ENCODE measurements at places on chromosomes 2 and 18.

- no peak for DNase-seq
Measured at GRCh38 chr18:75115514-75115913, 93.4 kb downstream of the PTGR3 start.

DNA sequence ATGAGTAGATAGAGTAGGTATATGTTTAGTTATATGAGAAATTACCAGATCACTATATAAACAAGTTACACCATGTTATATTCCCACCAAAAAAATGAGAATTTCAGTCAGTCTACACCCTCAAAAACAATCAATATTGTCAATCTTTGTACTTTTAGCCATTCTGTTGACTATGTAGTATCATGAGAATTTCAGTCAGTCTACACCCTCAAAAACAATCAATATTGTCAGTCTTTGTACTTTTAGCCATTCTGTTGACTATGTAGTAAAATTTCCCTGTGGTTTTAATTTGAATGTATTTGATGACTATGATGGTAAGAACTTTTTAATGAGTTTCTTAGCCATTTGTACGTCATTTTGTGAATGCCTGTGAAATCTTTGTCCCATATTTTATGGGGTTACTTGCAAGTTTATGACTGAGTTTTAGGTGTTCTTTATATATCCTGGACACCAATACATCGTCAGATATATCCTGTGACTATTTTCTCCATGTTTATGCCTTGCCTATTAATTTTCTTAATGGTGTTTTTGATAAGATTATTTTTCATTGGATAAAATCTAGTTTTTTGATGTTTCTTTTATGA is 528.4 kb upstream of the SPHKAP start:
- no peak for DNase-seq

- no peak for DNase-seq
Measured at GRCh38 chr2:110860630-110861029, 128.3 kb downstream of the ACOXL start.

GRCh38 chr18:1513519-1513918 is 608.8 kb downstream of the ADCYAP1 start:
- DNase-seq: no peak

DNA sequence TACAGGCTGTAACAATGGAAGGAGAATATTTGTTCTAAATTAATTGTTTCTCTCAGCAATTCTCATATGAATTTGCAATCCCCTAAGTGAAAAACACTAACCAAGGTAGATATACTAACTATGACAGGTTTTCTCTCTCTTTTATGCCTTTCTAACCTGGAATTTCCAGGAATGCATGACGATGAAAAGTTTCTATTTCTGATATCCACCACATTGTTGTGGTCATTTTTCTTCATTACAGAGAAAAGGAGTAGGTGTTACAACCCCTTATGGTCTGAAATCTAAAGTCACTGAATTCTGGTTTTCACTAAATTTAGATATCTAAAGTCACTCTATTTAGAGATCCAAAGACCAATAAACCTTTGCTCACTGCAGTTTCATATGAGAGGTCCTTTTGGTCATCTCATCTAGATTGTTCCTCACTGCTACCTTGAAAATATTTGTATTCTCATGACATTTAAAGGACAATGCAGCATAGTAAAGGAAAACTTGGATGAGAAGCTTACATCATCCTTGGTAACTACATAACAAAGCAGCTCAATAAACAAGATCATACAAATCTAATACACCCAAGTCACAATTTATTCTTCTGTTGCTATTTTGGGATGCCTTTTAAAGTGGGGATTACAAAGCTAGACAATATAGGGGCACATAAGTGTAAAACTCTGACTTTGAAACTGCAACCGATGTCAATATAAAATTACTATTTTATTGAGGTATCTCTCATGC is 85.8 kb downstream of the TCF4 start:
- DNase-seq: no peak

GRCh38 chr18:58896734-58897508 is 32.2 kb downstream of the ZNF532 start:
- DNase-seq: no peak

DNA sequence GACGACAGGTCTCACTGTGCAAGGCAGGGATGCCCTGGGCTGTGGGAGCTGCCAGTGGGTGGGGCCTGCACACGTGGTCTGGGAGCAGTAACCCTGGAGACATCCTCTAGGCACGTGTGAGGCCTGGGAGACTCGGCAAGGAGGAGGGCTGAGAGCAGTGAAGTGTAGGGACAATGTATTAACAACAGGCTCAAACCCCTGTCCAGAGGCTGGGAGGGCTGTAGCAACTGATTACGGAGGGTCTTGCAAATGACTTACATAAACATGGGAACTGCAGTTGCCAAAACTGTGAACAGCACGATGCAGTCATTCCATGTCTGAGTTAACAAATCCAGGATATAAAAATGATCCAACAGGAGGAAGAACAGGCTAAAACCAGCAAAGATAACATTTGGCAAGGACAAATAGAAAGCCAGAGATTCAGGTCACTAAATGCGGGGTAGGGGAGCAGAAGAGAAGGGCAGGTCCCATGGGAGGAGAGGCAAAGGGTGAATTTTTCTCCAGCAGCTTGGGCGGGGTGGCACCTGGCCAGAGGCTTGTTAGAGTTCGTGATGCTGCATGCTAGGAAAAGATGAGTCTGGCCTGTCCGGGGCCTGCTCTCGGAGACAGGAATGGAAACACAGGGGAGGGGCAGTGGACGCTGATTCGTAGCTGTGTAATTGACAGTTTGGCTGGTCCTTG is 44.9 kb downstream of the CYP27C1 start:
- DNase-seq: peak; percentile 53

DNA sequence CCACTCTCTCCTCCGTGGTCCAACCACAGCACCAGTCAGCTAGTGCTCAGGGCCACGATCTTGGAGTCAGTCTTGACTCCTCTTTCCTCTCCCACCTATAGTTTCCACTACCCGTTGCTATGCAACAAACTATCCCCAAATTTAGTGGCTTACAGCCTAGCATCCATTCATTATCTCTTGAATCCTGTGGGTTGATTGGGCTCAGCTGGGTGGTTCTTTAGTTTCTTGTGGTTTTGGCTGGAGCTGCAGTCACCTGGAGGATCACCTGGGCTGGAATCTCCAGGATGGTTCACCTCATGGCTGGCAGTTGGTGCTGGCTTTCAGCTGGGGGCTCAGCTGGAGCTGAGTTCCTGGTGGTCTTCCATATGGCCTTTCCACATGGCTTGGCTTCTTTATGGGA is 149.9 kb downstream of the ASB1 start:
- no peak for DNase-seq

- no peak for DNase-seq
Measured at GRCh38 chr2:164568317-164568716, 53.0 kb downstream of the GRB14 start.

DNA sequence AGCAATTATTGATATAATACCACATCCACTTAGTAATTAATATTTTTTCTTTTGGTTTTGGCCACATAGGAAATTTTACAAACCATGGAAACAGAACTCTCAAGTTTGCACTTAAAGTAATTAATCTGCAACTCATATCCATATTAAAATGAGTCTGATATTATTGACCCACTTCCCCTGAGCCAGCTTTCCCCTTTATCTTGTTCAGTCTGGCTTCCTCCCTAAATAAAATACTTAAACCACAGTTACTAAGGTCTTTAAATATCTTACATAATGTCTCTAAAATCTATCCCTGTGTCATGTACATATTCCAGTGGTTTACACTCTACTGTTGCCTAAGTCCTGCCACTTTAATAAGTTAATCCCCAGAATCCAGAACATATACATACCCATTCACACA is 564.9 kb upstream of the FSHR start:
- no peak for DNase-seq

- DNase-seq: no peak
Measured at GRCh38 chr18:76546436-76546835, 51.4 kb upstream of the ZNF516 start.

DNA sequence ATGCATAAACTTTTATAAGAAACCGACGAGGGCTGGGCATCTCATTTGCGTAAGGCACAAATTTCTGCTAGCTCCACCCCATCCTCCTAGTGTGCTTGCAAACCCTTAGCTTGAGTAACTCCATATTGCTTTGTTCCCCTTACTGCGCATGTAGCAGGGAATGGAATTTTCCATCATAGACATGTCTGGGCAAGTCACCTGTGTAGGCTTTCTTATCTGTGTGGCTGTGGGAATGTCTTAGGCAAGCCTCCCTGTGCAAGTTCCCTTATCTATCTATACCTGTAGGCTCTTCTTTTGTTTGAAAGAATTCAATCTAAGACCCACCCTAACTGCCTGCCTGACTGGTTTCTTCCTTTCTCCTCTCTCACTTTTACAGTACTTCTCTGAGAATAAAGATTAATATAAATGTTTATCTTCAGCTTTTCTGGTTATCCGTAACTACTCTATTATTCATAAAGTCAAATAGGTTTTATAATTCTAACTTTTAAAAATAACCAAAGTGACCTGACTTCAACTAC is 217.6 kb upstream of the FIGN start:
- no peak for DNase-seq

GRCh38 chr18:21110713-21111345 is 784 bp downstream of the ROCK1 start:
- DNase-seq: no peak

- DNase-seq: no peak
Measured at GRCh38 chr18:58562146-58562998, 66.5 kb downstream of the ALPK2 start.

DNA sequence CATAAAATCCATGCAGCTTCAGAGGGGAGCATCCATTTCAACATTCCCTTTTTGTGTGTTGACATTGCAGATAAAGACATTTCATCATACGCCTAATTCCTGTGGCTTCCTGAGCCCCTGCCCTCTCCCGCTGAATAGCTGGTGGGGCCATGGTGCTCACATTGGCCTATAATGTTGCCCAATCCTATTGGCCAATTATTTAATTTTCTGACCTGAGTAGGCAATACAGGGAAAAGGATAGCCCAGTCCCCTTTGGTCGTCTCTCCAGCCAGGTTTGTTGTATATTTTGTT is 163.8 kb upstream of the MYCN start:
- DNase-seq: no peak

- no peak for DNase-seq
Measured at GRCh38 chr18:79849328-79850207, 51.8 kb downstream of the KCNG2 start.

- no peak for DNase-seq
Measured at GRCh38 chr2:169705927-169706326, 11.7 kb downstream of the PHOSPHO2 start.

DNA sequence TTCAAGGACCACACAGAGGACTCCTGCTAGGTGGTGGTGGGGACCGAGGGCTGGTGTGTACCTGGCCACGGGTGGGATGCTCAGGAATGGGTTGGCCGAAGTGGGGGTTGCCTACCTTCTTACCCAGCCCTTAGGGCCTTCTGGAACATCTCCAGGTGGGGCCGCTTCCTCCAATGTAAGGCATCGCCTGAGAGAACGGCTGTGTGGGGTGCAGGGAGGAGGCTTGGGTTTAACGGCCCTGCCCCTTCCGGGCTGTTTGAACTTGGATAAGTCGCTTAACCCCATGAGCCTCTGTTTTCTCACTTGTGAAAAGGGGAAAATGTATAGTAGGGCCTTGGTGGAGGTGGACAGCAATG is 35.0 kb downstream of the EMILIN2 start:
- DNase-seq: no peak

DNA sequence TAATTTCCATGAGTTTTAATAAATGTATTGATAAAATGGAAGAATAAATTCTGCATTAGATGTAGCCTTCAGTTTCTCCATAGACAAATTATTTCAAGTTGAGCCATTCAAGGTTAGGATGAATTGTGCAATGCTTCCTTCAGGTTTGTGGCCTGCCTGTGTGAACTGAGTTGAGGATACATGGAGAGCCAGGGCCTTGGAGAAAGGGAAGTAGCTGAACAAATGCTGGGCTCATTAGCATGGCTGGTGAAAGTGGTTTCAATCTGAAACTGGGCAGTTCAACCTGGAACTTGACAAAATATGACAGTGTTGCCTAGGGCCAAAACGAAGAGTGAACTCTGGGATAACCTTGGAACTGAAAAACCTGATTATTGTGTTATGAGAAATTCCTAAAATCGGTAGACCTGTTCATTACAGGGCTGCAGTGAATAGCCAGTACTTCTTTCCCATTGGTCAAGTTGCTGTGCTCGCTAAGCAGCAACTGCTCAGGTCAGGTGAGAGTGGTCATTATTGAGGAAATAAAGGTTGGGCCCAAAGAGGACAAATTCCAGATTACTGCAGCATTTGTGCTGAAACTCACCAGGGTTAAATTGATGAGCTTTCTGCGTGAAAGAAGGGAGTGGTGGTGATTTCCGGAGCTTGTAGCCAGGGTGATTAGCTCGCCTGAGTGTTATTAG is 12.7 kb downstream of the INPP1 start:
- no peak for DNase-seq

GRCh38 chr2:113965644-113966043 is 75.8 kb downstream of the ACTR3 start:
- no peak for DNase-seq

DNA sequence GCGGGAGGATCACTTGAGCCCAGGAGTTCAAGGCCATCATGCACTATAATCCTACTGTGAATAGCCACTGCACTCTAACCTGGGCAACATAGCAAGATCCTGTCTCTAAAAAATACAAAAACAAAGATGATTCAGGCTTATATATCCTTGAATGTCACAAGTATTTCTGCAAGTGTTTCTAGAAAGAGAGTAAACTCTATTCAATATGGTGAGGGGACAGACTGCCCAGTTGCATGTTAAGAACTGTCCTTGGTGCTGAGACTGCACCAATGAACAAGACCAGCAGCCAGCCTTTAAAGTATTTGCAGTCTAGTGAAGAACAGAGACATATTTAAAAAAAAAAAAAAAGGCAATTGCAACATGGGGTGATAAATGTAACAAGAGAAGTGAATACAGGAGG is 16.4 kb downstream of the MAP3K19 start:
- no peak for DNase-seq

DNA sequence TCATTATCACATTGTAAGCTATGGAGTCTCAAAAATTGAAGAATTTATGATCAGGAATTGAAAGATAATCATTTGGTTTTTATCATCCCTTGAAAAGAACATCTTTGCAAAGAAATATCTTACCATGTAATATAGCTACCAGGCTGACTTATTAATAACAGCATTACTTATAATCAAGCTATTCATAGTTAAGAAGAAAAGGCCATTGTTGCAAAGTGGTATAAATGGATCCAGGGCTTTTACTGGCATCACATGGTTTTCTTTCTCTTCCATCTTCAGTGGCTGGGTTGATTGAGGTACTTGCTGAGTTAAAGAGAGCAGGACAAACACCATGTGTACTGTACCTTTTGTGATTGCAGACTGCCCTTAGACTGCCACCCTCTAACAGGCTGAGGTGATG is 39.6 kb downstream of the MFSD6 start:
- no peak for DNase-seq

- no peak for DNase-seq
Measured at GRCh38 chr2:147554521-147555107, 290.2 kb upstream of the ACVR2A start.

GRCh38 chr2:139165601-139166000 is 385.4 kb upstream of the NXPH2 start:
- DNase-seq: no peak

GRCh38 chr18:22493940-22494339 is 76.2 kb upstream of the CTAGE1 start:
- no peak for DNase-seq

DNA sequence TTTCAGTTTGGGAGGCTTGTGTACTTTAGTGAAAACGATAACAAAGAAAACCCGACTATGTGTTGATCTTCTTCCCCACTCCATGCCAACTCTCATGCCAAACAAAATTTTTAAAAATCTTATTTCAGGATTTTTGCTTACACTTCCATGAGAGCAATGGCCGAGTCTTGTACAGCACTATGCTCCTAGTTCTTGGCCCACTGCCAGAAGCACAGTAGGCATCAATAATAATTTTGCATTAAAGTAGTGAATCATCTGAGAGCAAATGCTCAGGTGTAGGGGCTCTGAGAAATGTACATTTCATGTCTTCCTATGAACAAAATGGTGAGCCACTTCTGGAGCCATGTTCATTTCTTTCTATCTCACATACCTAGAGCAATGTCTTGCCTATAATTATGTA is 62.2 kb downstream of the MAP3K19 start:
- DNase-seq: no peak
